H9 (cell line): ENCODE measurements at places on chromosomes 7 and 10.
A peak's percentile ranks its signal among the peaks of the same experiment; 100 is the strongest.

DNA sequence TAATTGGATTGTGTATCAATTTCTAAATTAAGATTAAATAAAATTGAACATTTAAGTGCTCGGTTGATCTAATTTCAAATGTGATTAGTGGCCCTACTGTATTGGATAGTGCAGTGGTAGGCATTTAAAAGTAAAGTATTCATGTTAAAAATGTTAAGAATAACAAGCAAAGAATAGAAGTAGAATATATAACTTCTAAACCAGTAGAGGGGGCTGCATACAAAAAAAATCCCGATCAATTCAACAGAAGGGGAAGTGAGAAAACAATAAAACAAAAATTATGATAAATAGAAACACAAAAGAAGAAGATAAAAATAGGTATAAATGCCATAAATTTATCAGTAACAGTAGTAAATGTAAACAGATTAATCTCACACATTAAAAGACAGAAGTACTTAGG is 24.9 kb upstream of the WDFY4 start:
- no peak for DNase-seq

GRCh38 chr7:69070476-69070875 is 527.8 kb upstream of the AUTS2 start:
- DNase-seq, result no peak

GRCh38 chr7:113622796-113623195 is 296.0 kb downstream of the PPP1R3A start:
- no peak for DNase-seq

DNA sequence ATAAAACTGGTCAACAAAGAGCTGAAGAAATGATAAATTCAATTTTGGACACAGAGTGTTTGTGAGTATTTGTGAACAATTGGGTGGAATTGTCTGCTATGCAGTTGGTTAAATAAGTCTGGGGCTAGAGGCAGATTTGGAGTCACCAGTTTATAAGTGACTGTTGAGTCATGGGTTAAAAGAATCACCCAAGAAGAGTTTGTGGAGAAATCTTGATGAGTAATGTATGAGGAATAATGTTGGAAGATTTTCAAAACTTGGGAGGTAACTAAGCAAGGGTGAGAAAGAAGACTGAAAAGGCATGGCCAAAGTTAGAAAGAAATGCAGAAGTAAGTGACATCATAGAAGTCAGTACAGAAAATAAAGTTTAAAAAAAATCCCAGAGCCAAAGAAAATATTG is 750.7 kb downstream of the MAGI2 start:
- DNase-seq, result no peak

GRCh38 chr10:61458031-61458430 is 4.8 kb upstream of the TMEM26 start:
- no peak for DNase-seq

DNA sequence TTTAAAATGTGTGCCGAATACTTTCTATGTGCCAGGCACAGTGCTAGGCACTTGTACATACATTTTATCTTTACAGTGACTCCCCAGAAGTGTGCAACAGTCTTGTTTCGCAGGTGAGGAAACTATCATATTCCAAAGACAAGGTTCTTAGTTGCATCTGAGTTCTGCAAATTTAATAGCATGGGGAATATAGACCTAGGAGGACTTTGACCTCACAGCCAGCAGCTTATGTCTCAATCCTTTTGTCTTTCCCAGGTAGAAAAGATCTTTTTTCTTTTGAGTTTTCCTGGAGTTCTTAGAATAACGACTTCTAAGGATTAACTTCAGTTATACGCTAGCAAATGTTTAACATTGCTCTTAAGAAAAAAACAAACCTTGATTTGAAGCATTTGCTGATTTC is 482.8 kb upstream of the ZMIZ1 start:
- DNase-seq, result no peak

- DNase-seq, result no peak
These were observed 266.0 kb downstream of the BBS9 start for GRCh38 chr7:33395340-33395739.

DNA sequence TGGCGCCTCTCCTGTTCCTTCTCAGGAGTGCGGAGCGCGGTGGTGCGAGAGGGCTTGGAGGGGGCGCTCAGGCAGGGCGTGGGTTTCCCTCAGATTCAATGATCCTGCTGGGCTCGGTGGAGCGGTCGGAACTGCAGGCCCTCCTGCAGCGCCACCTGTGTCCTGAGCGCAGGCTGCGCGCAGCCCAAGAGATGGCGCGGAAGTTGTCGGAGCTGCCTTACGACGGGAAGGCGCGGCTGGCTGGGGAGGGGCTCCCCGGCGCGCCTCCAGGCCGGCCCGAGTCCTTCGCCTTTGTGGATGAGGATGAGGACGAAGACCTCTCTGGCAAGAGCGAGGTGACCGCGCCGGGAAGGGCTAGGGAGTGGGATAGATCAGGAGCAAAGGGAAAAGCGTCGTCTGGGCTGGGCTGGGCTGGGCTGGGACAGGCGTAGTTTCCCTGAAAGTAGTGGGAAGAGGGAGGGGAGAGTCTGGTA is 17.0 kb downstream of the FAM131B start:
- DNase-seq, result peak; percentile 92

- no peak for DNase-seq
These were observed 63.8 kb upstream of the SMNDC1 start for GRCh38 chr10:110368556-110368955.

- DNase-seq, result no peak
These were observed 67.1 kb upstream of the PIK3CG start for GRCh38 chr7:106797937-106798336.

DNA sequence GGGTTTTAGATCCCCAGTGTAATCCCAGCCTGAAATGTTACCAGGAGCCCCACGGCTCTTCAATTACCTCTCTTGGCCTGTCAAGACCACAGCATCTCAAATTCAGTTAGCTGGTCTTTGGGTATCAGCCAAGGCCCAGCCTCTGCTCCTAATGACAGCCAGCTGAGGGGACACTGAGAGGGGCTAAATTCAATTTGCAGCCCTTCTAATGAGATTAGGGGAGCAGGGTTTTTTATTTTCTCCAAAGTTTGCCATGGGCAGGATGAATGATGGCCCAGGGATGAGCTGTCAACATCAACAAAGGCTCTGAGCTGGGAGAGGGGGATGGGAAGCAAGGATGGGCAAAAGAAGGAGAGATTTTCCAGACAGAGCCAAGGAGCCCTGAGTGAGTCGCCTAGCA is 116.8 kb upstream of the TBX20 start:
- no peak for DNase-seq

GRCh38 chr10:121615435-121615793 is 17.2 kb upstream of the FGFR2 start:
- no peak for DNase-seq

DNA sequence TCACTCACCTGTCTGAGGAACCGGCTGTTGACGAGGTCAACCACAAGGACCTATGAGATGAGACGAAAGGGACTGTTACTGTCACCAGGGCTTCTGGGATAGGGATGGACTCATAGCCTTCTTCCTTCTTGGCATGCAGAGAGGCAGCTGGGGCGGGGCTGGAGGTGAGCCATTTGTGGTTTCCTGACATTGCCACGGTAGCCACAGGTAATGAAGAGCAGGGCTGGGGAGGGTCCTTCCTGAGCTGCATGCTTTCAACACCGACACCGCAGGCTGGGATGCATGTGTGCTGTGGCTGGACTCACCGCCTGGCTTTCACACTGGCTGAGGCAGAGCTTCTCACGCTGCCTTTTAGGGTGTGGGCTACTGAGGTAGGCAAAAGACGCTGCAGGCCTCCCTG is 46.4 kb upstream of the MKRN1 start:
- peak; percentile 30 for DNase-seq

DNA sequence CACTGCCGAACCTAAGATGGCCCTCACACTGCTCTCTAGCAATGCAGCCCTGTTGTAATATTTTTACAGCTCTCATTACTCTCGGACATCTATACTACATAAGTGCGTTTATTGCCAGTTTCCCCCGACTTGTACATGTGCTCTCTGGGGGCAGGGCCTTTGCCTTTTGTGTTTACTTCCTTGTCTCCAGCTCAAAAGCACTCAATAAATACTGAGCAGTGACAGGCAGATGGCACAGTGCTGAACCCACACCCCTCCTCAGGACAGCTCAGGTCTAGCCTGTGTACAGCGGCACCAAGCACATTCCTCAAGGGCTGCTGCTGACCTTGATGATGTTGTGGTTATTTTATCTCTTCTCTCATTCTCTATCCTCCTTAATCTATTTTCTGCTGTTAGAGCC is 68.0 kb upstream of the ELMO1 start:
- no peak for DNase-seq

- peak; percentile 15 for DNase-seq
These were observed 294.3 kb downstream of the RPS24 start for GRCh38 chr10:78327778-78328591.

DNA sequence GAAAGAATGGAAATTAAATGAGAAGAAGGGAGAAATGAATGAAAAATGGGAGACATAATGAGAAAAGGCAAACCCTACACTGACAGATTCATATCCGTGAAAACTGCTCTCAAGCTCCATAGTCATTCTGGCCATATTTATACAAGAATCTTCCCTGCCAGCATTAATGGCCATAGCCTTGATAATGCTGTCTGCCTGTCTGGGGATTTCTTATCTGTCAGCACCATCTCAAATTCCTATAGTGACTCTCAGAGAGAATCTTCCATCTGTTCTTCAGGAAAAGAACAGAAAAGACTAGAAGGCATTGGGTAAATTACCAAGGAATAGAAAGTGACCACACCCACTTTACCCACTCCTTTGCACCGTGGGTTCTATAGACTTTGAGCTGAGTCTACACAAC is 295.9 kb downstream of the PLXNA4 start:
- DNase-seq, result no peak

- DNase-seq, result peak; percentile 60
These were observed 41.4 kb downstream of the COL1A2 start for GRCh38 chr7:94436018-94436604.

DNA sequence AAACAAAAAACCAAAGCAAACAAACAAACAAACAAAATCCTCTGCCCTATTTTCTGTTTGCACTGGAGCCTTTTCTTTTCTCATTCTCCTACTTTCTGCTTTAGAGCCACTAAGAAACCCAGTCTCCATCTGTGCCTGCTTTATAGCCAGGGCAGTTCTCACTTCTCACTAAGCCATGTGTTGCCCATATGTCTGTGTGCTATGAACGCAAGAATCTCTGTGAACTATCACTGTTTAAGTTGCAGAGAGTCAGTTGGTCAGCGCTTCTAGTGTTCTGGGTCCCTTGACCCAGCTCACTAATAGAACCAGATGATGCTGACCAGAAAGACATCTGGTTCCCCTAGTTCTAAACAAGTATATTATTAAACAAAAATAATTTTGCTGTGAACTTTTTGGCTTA is 81.4 kb downstream of the FAM185A start:
- DNase-seq, result no peak

DNA sequence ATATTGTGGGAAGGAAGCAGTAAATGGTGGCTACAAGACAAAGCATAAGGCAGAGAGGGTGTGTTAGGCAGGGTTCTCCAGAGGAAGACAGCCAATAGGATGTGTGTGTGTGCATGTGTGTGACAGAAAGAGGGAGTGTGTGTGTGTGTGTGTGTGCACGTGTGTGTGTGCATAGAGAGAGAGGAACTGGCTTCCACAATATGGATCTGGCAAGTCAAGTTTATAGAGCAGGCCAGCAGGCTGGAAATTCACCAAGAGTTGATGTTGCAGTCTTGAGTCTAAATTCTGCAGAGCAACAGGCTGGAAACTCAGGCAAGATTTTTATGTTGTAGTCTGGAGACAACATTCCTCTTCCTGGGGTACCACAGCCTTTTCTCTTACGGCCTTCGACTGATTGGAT is 374.0 kb downstream of the TNS3 start:
- no peak for DNase-seq

GRCh38 chr10:49135575-49136313 is 1.9 kb upstream of the FAM170B start:
- DNase-seq, result no peak

- DNase-seq, result no peak
These were observed 195.5 kb downstream of the CELF2 start for GRCh38 chr10:11213137-11213536.

GRCh38 chr7:151091431-151091830 is 5.2 kb downstream of the AGAP3 start:
- DNase-seq, result peak; percentile 71

GRCh38 chr7:4675771-4676367 is 6.2 kb upstream of the FOXK1 start:
- no peak for DNase-seq

- peak; percentile 70 for DNase-seq
These were observed 57.1 kb upstream of the RHOBTB1 start for GRCh38 chr10:61000769-61001730.

DNA sequence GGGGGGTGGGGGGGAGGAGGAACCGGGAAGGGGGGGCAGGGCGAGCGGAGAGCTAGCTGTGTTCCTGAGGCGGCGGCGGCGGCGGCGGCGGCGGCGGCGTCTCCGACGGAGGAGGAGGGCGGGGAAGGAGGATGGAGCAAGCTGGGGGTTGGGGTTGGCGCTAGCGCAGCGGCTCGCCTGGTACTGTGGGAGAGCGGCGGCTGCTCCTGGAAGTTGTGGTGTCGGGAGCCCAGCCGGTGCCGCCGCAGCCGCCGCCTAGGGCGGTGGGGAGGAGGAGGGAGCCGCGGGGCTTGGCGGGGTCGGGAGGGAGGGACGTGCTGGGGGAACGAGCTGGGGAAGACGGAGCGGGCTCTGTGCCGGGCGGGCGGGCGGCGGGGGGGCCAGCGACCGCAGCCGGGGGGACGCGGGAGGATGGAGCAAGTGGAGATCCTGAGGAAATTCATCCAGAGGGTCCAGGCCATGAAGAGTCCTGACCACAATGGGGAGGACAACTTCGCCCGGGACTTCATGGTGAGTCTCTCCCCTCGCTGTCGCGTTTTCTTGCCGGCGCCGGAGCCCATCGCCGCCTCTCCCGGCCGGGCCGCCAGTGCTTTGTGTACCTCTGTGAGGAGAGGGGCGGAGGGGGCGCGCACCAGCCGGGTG is at the start of gene PTPN12:
Gene PTPN12 (plus strand): TSS at position 160 of the 642 bp plus-strand sequence. CDS start 252 bp downstream, at position 412.
- no peak for DNase-seq

- no peak for DNase-seq
These were observed 104.0 kb downstream of the CYTH3 start for GRCh38 chr7:6168477-6168868.

GRCh38 chr10:76977046-76977445 is 660.6 kb downstream of the KCNMA1 start:
- no peak for DNase-seq

DNA sequence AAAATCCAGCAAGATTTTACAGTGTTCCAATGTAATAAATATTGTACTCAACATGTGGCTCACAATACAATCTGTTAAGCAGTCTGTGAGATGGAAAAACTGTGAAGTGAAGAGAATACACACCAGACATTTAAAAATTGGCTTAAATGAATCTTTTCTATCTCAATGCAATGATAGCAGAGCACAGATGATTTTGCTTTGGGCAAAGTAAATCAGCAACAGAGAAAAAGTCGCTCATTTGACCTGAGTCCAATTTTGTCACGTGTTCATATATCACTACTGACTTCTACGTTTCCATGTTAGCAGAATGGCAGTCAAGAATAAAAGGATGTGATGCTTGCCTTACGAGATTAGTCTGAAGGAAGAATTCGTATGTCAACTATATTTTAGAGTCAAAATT is 506.7 kb downstream of the POM121L12 start:
- DNase-seq, result no peak

GRCh38 chr7:2876031-2876731 is 32.1 kb upstream of the GNA12 start:
- no peak for DNase-seq
